ENCODE measurements at places on chromosomes 1 and 21.

GRCh38 chr21:35142036-35142815 is 93.1 kb upstream of the RUNX1 start:
- H3K27me3 ChIP-seq: no peaks in the 10 kb centered on the region
- H3K27ac ChIP-seq: no peak overlapping the region

GRCh38 chr1:34366875-34367624 is 190.3 kb downstream of the C1orf94 start:
- H3K4me3 ChIP-seq: no peak overlapping the region
- H3K27me3 ChIP-seq: no peaks in the 10 kb centered on the region
- H3K4me1 ChIP-seq: no peaks in the 10 kb centered on the region
- H3K36me3 ChIP-seq: no peaks in the 10 kb centered on the region
- no peak for DNase-seq
- no peak overlapping the region for H3K27ac ChIP-seq

- no peak overlapping the region for H3K27ac ChIP-seq
- H3K4me1 ChIP-seq: no peaks in the 10 kb centered on the region
- H3K36me3 ChIP-seq: no peaks in the 10 kb centered on the region
- H3K4me3 ChIP-seq: no peak overlapping the region
- DNase-seq: no peak
Measured at GRCh38 chr1:213296558-213296957, 245.5 kb downstream of the RPS6KC1 start.

DNA sequence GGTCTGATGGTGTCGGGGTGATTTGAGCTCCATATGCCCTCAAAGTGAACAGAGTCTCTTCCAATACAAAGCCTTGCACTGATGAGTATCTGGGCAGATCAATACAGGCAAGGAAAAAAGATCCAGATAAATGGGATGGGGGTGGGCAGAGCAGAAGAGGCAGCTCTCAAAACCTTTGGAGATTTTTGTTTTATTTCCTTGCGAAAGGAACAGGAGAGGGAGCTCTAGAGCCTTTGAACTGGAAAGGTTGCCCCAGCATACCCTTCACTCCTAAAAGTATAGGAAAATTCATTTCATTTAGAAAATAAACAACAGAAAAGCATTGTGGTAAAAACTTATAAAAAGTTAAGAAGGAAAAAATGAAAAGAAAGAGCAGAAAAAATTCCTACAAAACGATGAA is 31.4 kb upstream of the OLIG2 start:
- H3K4me1 ChIP-seq: no peaks in the 10 kb centered on the region
- H3K4me3 ChIP-seq: no peak overlapping the region
- no peak overlapping the region for H3K27ac ChIP-seq
- no peak for DNase-seq
- no peaks in the 10 kb centered on the region for H3K36me3 ChIP-seq

DNA sequence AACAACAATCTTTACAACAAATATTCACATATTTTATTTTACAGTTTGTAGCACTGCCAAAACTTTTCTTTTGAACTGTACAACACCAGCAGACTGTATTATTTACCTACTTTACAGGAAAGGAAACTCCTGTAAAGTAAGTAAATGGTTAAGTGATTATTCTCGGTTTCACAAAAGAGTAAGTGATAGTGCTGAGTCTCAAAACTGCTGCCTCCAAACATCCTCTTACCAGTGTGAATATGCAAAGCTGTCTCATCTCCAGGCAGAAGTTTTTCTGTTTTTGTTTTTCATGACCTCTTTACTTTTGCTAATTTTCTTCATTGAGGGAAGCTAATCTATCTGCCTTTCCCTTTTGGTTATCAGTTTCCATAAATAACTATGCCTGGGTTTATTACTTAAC is 286.7 kb downstream of the SRGAP2C start:
- H3K27ac ChIP-seq: no peak overlapping the region
- no peaks in the 10 kb centered on the region for H3K36me3 ChIP-seq
- H3K27me3 ChIP-seq: no peaks in the 10 kb centered on the region
- no peak for DNase-seq
- H3K4me1 ChIP-seq: no peaks in the 10 kb centered on the region

DNA sequence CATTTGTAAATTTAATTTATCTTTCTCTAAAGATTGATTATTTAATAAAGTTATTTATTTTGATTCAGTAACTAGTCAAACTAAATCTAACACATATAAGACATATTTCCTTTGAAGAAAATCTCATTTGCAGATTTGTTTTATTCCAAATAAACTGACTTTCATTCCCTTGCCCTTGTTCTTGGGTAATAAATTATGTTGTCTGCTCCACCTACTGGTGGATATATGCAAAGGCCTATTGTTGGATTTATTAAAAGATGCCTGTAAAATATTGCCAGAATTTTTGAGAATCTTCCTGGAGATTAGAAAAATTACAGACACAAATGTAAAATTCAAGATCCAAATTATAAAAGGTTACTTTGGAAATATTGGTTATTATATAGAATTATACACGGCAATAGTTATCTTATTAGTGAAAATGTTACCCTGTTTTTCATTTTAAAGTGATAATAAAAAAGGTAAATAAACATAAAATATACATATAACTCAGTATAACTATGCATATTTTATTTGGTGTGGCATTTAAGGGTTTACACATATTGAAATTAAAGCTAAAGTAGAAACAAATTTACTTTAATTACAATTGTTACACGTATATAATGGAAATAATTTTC is 116.1 kb downstream of the SPATA17 start:
- no peaks in the 10 kb centered on the region for H3K4me1 ChIP-seq
- DNase-seq: peak; percentile 37

Data from stomach (tissue), 19 donors.